ENCODE measurements at places on chromosomes 16 and 17. TPM values are rescaled to one million over a fixed set of nuclear protein-coding genes. Genes with fewer than 3 reads are reported as not detected.

- no peak overlapping the region for H3K4me3 ChIP-seq
Measured at GRCh38 chr16:52861614-52862022, 191.1 kb downstream of the CHD9NB start.

DNA sequence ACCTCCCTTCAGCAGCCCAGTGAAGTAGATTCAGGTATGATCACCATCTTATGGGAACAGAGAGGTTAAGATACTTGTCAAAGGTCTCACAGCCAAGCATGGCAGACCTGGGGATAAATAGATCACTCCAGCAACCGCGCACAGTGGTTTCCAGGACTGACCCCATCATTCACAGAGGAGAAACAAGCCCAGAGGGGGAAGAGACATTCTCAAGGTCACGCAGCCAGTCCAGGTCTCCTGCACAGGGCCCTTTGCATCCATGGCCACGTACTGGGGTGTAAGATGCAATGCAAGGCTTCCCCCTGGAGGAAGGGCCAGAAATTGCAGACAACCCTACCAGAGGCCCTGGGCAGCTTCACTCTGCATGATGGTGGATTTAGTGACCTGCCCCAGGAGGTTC lies 19.9 kb downstream of the TLE7 start:
- H3K36me3 ChIP-seq: no peaks in the 10 kb centered on the region
- DNase-seq: peak; percentile 27
- H3K27me3 ChIP-seq: peaks cover 34% of the 10 kb centered on the region
- H3K27ac ChIP-seq: no peak overlapping the region

DNA sequence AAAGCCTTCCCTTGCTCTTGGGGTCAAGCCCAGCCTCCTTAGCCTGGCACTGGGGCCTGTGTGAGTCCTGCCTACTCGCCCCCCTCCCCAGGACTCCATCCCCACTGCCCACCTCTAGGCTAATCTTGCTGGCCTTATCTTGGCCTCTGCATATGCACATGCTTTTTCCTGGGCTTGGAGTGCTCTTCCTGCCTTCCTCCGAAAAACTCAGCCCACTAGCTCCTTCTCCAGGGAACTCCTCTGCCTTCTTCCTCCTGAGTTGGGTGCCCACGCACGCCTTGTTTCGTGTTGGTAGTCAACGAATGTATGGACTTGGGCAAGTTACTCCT lies 16.5 kb downstream of the TBX2 start:
- H3K4me3 ChIP-seq: no peak overlapping the region
- H3K27ac ChIP-seq: no peak overlapping the region
- H3K36me3 ChIP-seq: no peaks in the 10 kb centered on the region

GRCh38 chr16:4116325-4117249 lies at the start of gene ADCY9:
ADCY9 (minus strand) TSS chr16:4116442; CDS start chr16:4115442, 1,000 bp downstream.
- DNase-seq: peak; percentile 82
- H3K27ac ChIP-seq: peak within 1 kb of the TSS; percentile 82
- no peaks in the 10 kb centered on the region for H3K36me3 ChIP-seq
- no peaks in the 10 kb centered on the region for H3K27me3 ChIP-seq

DNA sequence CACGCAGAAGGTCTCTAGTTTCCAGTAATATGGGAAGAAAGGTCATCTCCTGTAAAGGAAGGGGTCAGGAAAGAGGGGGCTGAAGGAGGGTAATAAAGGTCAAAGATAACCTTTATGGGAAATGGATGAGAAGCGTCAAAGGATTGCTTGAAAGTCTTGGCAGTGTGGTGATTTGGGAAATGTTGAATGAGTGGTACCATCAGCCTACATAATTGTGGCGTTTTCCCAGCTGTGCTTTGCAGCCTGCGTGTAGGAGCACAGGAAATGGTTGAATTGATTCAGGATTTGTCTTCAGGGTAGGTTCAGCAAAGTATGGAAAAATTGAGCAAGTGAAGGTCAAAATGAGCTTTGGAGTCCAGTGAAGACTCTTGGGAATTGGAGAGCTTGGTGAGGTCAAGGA lies 115.8 kb upstream of the NOL11 start:
- H3K27ac ChIP-seq: no peak overlapping the region
- H3K4me1 ChIP-seq: no peaks in the 10 kb centered on the region
- H3K27me3 ChIP-seq: no peaks in the 10 kb centered on the region

- H3K27ac ChIP-seq: no peak overlapping the region
- no peaks in the 10 kb centered on the region for H3K36me3 ChIP-seq
- H3K4me3 ChIP-seq: no peak overlapping the region
- no peak for DNase-seq
Measured at GRCh38 chr17:58535431-58535830, 21.0 kb upstream of the MTMR4 start.

DNA sequence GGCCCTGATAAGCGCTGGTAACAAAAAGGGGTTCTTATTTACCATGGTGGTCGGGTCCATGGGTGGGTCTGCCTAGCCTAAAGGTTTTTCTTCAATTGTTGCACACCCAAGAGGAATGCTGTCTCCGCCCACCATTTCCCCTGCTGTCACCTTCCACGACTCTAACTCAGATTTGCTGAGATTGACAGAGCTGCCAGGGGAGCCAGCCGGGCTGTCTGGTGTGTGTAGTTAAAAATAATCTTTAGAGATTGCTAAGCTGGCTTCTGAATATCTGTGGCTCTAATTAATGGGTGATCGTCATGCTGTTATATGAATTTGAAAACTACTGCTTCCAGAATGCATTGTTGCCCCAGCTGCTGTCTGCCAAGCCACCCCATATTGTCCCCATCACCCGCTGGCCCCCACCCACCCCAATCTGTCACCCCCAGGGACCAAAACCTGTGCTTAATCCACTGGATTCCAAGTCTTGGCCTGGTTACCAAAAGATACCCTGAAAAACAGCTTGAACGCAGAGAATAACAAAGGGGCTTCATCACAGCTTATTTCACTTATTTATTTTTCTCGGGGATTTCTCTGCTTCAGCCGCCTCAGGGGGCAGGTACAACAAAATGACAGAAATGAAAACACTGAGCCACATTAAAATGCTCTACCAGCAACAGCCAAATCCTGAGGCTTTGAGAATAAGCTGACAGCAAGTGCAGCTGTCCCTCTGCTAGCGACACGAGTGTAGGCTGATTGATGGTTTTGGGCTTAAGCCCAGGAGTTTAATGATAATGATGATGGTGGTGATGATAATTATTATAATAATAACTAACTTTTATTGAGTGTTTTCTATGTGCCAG lies 46.1 kb upstream of the NLK start:
- no peak overlapping the region for H3K27ac ChIP-seq
- H3K4me3 ChIP-seq: no peak overlapping the region
- no peaks in the 10 kb centered on the region for H3K4me1 ChIP-seq

GRCh38 chr17:596763-597644 lies 117.6 kb downstream of the VPS53 start:
- H3K27ac ChIP-seq: no peak overlapping the region
- no peaks in the 10 kb centered on the region for H3K27me3 ChIP-seq
- no peaks in the 10 kb centered on the region for H3K36me3 ChIP-seq
- H3K4me3 ChIP-seq: no peak overlapping the region

Gene LHX1
- total RNA-seq: not detected

Gene LLGL1
- 18.0 TPM for total RNA-seq
